Activated CD4-positive, alpha-beta memory T cell treated with anti-CD3 and anti-CD28 coated beads, Interleukin-2, amount 10 ng/mL, durations not matched to agents 7 days and 5 days (primary cell): ENCODE measurements at places on chromosomes 4 and X.
A peak's percentile ranks its signal among the peaks of the same experiment; 100 is the strongest.

DNA sequence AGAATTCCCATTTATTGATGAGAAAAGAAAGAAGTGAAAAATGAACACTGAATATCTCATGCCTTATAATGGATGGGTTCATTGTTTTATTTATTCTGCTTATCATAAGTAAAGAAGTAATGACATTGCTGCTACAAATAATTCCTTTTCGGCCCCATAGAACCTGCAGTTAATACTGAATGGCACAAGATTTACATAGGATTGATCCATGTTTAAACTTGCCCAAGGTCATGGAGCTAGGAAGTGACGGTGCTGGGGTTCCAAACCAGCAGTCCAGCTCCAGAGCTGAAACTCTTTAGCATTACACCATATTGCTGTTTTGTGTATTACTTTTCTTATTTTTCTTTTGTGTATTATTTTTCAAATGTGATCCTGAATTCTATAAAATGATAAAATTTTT, 30.2 kb upstream of the PRSS48 start:
- no peak for DNase-seq

DNA sequence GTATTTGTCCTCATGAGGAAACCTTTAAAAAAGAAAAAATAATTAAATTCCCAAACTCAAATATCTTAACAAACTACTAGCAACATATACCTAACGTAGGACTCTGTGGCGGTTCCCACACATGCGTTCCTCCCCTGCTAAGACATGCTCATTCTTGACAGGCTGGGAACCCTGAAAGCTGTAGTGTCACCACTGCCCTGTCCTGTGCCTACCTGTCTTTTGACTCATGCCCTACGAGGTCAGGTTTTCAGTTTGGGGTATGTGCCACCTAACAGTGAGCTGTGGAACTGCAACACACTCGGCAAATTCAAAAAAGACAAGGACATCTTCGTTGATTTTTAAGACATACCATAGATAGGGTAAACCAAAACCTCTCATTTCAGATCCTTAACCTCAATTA, 17.8 kb downstream of the IDS start:
- DNase-seq: peak; percentile 20

- no peak for DNase-seq
Observed at GRCh38 chr4:174495626-174496025, 26.7 kb downstream of the HPGD start.

- DNase-seq: no peak
Observed at GRCh38 chr4:63831590-63832155, 577.6 kb downstream of the TECRL start.

- DNase-seq: no peak
Observed at GRCh38 chrX:45801554-45801953, 600.9 kb upstream of the DIPK2B start.

DNA sequence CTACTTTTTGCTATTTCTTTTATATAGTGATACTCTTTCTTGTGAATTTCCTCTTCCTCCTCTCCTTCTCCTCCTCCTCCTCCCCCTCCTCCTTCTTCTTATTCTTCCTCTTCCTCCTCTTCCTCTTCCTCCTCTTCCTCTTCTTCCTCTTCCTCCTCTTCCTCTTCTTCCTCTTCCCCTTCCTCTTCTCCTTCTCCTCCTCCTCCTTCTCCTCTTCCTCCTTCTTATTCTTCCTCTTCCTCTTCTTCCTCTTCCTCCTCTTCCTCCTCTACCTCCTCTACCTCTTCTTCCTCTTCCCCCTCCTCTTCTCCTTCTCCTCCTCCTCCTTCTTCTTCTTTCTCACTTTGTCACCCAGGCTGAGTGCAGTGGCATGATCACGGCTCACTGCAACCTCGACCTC, 36.3 kb upstream of the RBMX start:
- DNase-seq: no peak

DNA sequence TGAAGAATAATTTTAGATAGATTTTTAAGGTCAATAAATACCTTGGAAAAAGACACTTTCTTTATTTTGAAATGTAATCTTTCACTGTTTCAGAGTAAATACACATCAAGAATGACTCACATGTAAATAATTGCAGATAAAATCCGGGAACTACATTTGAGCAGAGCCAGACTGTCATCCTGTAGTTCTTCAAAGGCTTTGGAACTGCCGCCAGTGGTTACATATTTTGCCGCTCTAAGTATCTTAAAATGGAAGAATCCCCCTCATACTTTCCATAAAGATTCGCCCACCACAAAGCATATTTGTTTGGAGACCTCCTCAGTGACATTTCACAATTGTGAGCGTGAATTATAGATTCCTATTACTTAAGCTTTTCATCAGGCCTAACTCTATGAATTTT, 607.8 kb upstream of the ZFP42 start:
- no peak for DNase-seq

GRCh38 chrX:40290517-40290916, 192.8 kb upstream of the BCOR start:
- DNase-seq: no peak

DNA sequence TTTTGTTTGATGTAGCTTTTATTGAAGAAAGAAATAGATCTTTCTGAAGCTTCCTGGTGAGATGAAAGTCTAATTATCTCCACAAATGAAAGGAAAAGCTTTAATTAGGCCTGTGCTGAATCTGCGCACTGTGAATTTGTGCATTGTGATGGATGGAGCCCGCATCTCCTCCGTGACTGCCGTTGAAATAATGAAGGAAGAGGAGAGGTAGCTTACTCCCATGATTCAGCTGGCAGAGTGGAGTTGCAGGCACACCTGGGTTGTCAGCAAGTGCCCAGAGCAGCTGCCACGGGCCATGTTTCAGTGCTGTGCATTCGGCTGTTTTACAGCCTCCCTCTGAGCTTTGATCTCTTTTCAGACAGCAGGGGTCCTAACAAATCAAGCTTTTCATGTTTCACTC, 735.3 kb upstream of the TENM3 start:
- no peak for DNase-seq

GRCh38 chr4:172751550-172751949, 417.1 kb upstream of the GALNT7 start:
- DNase-seq: no peak

- no peak for DNase-seq
Observed at GRCh38 chr4:188781655-188782054, 642.4 kb downstream of the TRIML1 start.

DNA sequence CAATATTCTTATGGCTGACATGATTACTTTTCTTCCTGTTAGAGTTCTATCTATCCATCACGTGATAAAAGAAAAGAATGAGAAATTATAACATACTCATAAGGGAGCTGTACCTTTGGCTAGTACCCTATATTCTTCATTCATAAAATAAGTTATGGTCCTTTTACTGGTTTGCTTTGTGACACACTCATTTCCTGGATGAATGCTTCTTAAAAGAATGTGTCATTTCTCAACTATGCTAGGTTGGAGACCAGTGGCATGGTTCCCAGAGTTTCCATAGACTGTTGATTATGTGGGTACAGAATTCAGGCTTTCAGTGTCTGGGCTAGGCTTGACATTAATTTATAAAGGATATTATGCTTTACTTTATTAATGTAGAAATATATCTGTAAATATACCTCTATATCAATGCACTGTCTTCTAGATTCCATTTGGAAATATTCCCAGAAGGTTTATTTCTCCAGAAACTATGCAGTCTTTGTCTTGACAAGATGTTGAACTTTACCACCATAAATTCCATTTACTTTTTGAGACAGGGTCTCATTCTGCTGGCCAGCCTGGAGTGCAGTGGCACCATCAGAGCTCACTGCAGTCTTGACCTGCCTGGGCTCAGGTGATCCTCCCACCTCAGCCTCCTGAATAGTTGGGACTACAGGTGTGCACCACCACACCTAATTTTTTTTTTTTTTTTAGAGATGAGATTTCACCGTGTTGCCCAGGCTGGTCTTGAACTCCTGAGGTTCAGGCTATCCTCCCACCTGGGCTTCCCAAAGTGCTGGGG, 23.8 kb downstream of the NUDT6 start:
- no peak for DNase-seq

- DNase-seq: no peak
Observed at GRCh38 chr4:21327976-21328700, 620.4 kb downstream of the KCNIP4 start.

DNA sequence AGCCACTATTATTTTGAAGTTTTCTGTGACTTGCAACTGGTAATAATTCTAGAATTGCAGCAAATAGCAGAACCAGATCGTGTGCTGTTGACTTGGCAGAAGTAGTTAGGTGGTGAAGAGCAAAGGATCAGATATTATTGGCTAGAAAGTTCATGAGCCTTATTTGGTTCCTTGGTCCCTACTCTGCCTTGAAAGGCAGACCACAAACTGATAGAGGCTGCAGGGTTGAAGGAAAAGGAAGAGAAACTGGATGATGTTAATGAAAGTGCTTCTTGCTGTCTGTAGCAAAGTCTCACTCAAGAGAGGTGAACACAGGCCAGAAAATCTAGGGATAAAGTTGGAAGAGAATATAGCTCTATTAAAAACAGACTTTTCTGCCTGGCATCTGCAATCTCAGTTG, 41.2 kb upstream of the RNF150 start:
- no peak for DNase-seq

- DNase-seq: no peak
Observed at GRCh38 chr4:168781926-168782325, 228.1 kb downstream of the CBR4 start.

- no peak for DNase-seq
Observed at GRCh38 chr4:145299380-145300076, 119.1 kb upstream of the OTUD4 start.

- DNase-seq: no peak
Observed at GRCh38 chrX:39899856-39900776, 197.6 kb downstream of the BCOR start.

GRCh38 chr4:112277220-112277619, 8.5 kb downstream of the TIFA start:
- no peak for DNase-seq

DNA sequence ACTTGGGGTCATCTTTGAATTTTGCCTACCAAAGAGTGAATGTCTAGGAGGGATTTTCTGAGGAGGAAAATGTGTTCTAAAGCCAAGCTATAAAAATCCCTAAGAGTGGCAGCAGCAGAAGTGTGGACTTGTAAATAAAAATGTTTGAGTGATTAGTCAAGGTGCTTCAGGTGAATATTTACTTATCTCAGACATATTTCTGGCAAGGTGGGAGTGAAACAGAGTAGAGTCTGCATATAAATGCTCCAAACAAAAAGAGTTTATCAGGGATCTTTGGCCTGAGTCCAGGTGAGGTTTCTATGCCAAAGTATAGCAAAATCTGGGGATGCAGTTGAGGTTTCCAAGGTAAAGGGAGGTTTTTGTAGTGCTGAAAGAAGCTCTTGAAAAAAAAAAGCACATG, 19.7 kb downstream of the CYSLTR1 start:
- DNase-seq: no peak

- DNase-seq: no peak
Observed at GRCh38 chr4:184895012-184895695, 69.4 kb upstream of the ACSL1 start.

- no peak for DNase-seq
Observed at GRCh38 chr4:2375427-2375826, 43.0 kb downstream of the ZFYVE28 start.

DNA sequence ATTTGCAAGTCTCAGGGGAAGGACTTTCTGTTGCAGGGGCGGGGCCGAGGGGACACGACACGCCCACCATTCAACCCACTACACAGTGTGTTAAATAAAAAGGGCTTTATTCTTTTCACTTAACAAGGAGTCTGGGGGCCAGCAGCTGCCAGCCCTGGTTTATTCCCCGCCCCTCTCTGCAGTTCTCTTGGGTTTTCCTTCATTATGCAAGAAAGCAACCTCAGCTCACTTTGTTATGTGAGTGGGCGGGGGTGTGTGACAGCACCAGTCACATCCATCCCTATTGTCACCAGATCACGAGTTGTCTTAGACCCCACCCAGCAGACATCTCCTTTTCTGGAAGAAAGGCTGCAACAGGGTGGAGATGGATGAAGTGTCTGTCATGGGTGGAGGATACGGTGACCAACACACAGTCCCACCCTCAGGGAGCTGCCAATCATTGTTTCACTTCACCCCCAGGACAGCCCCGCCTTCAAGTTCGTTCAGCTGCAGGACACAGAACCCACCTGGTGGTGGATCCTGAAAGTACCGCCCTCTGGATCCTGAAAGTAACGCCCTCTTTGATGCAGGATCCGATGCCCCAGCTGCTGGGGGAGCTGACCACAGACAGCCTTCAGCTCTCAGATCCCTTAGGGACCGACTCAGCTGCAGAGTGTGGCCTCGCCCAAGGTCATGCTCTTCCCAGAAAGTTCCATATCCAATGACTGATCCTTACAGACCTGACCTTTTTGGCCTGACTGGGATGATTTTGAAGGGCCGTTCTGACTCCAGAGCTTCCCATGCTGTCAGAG, 79.6 kb downstream of the SMIM20 start:
- DNase-seq: peak; percentile 20

DNA sequence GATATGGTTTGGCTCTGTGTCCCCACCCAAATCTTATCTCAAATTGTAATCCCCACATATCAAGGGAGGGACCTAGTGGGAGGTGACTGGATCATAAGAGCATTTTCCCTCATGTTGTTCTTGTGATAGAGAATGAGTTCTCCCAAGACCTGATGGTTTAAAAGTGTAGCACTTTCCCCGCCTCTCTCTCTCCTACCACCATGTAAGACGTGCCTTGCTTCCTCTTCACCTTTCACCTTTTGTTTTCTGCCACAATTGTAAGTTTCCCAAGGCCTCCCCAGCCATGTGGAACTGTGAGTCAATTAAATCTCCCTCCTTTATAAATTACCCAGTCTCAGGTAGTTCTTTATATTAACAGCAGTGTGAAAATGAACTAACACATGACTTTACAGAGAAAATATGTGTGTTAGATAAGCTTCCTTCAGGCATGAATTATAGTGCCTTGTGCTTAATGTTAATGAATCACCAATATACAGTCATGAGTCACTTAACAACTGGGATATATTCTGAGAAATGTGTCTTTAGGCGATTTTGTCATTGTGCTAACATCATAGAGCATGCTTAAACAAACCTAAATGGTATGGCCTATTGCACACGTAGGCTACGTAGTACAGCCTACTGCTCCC, 37.9 kb downstream of the PDGFC start:
- no peak for DNase-seq

GRCh38 chrX:10176121-10177003, 19.6 kb downstream of the CLCN4 start:
- no peak for DNase-seq

- DNase-seq: no peak
Observed at GRCh38 chr4:92636038-92636806, 332.5 kb downstream of the GRID2 start.

- no peak for DNase-seq
Observed at GRCh38 chr4:95535180-95535579, 13.6 kb downstream of the UNC5C start.

DNA sequence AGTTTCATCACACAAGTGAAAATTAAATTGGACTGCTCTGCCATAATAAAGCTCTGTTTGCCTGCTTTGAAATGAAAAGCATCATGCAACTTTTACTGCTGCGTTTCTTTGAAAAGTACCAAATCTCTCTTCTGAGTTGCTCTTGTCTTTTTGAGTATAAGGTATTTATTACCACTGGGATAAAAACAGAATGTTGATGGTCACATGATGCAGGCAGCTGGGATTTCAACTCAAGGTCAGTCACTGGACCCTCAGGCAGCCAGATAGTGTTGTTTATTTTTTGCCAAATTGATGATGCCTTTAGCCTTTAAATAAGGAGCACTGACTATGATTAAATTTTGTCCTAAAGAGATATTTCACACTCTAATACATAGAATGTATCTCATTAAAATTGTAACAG, 32.7 kb downstream of the DMD start:
- DNase-seq: no peak
